Activated gamma-delta T cell (primary cell): ENCODE measurements at places on chromosomes 13 and 19.

- no peak for DNase-seq
Measured at GRCh38 chr13:70505809-70506208, 397.6 kb upstream of the KLHL1 start.

- DNase-seq, result no peak
Measured at GRCh38 chr19:56350416-56351045, 35.9 kb upstream of the ZSCAN5A start.

GRCh38 chr13:113832205-113832604, 31.7 kb downstream of the GAS6 start:
- no peak for DNase-seq

DNA sequence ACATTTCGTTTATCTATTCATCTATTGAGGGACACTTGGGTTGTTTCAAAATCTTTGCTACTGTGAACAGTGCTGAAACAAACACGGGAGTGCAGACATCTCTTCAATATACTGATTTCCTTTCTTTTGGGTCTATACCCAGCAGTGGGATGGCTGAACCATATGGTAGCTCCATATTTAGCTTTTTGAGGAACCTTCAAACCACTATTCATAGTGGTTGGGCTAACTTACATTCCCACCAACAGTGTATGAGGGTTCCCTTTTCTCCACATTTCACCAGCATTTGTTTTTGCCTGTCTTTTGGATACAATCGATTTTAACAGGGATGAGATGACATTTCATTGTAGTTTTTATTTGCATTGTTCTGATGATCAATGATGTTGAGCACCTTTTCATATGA, 798.2 kb downstream of the UQCRFS1 start:
- no peak for DNase-seq

GRCh38 chr19:44890366-44891015, 563 bp upstream of the TOMM40 start:
- peak; percentile 98 for DNase-seq

DNA sequence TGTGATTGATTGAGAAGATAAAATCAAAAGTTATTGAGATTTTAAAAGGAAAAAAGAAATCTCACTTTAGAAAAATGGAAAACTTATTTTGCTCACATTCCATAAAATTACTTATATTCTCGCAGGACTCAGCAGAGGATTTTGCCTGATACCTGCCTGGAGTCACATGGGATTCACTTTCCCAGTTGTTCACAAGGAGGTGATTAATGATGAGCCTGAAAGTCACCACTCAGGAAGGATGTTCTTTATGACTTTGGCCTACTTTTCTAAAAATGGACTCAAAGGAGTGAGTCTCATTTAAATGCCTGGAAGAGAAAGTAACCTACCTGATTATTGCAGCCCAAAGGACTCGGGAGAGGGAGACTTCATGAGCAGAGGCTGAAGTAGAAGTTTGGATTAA, 34.5 kb upstream of the FAM216B start:
- no peak for DNase-seq

DNA sequence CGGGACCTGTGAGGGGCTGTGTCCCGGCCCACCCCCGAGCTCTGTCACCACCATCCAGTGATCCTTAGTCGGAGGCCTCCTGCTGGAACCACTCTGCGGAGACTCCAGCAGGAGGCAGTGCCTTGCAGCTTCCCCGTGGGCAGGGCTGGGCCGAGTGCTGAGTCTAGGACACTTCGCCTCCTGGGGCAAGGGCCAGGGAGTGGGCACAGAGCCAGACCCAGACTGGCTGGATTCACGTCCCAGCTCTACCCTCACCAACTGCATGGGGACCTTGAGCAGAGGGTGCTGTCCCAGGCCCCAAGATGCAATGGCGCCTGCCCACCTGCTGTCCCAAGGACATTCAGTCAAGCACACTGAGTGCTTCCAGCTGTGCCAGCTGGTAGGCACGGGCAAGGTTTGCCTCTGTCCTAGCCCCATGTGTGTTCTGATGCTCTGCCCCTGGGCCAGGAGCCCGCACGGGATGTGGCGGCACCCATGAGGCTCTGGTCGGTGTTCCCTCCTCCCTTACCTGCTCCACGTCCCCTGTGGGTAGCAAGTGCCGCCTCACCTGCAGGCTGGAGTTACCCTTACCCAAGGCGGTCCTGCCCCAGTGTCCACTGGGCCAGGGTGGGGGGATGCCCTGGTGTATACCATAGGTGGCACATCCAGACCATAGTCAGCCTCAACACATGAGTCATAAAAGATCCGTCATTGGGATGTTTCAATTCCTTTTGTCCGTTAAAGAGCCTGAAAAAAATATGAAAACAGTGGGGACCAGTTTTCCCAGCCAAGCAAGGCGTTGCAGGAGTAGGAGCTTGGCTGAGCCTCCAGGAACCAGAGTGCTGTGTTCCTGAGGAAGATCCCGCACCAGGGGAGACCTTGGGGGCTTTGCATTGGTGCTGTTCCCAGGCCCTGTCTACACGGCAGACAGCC, 7.4 kb downstream of the FZR1 start:
- no peak for DNase-seq

DNA sequence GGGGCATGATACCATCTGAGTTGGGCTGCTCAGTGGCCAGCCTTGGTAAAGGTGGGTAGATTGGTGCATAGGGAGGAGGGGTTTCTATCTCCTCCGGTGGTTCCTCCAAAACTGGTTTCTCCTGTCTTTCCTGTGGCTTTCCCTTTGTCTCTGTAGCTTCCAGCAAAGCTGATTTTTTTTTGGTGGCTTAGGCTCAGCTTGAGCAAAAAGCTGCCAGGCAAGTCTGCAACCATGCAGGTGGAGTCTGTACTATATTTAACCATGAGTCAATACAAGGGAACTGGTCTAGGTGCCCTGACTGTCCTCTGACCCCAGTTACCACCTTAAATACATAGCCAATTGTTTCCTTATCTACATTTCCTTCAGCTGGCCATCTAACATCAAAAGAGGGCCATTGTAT, 64.0 kb upstream of the ZNF681 start:
- DNase-seq, result no peak

- no peak for DNase-seq
Measured at GRCh38 chr13:47897411-47898050, 103.5 kb downstream of the SUCLA2 start.

DNA sequence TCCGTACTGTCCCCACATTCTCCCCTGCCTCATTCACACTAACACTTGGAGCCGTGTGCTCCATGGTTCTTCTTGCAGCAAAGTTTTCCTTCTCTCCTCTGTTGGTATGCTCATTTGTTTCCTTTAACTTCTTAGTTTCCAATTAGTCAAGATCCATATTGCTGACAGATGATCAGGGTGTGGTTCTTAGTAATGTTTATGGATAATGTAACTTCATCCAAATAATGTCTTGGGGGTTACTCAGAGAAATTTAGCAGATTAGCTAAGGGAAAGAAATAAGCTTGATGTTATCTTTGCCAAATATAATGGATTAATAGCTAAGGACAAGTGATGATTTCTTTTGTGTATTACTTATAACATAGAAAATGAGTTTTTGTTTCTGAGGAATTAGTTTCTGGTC, 174.4 kb downstream of the NUFIP1 start:
- DNase-seq, result no peak

GRCh38 chr19:12788682-12789097, 2.6 kb upstream of the JUNB start:
- no peak for DNase-seq

DNA sequence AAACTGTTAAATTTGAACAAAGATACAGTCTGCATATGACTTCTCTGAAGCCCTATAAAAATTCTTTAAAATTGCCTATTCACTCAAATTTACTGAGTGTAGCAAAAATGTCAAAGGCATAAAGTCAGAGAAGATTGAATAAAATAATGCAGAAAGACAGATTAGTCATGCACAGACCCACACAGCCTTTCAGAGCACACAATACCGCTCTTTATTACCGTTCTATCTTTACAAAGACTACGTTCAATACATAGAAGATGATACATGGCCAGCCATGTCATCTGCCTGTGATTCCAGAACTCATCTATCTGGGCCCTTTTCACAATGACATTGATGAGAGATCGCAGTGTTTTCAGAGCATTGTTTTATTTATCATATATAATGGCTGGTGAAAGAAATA, 107.2 kb downstream of the URI1 start:
- DNase-seq, result no peak
